ENCODE measurements at places on chromosomes 3 and 15.
A peak's percentile ranks its signal among the peaks of the same experiment; 100 is the strongest.

- DNase-seq = no peak
Measured at GRCh38 chr3:181313335-181313734, 323.8 kb upstream of the DNAJC19 start.

DNA sequence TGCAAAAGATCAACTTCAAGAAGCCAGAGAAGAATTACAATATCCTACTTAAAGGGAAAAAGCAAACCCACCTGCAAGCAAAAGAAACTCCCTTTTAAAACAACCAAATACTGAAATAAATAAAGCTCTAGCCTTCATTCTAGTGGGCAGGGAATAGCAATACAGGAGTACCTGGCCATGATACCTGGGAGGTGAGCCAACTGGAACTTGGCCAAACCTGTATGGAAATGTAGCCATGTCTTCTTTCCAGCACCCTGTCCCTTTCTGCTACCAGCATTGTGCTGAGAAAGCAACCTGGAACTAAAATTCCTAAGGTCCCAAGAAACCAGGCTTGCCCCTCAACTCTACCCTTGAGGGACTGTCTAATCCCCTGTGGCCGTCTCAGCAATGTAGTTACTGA, 530.0 kb downstream of the EPHB1 start:
- no peak for DNase-seq

DNA sequence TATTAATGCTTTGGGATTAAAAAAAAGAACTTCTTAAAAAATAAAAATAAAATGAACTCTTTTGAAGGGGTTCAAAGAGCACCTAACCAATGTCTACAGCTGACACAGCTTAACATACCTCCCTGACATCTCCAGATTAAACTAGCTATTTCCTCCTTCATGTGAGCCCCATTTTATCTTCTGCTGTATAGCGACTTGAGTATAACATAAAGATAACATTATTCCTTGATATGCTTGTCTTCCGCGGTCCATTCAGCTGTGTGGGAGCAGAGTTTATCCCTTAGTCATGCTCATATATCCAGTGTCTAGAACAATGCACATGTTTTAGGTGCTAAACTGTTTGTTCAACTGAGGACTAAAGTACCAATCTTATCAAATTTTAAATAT, 7.8 kb upstream of the CHRM5 start:
- no peak for DNase-seq

DNA sequence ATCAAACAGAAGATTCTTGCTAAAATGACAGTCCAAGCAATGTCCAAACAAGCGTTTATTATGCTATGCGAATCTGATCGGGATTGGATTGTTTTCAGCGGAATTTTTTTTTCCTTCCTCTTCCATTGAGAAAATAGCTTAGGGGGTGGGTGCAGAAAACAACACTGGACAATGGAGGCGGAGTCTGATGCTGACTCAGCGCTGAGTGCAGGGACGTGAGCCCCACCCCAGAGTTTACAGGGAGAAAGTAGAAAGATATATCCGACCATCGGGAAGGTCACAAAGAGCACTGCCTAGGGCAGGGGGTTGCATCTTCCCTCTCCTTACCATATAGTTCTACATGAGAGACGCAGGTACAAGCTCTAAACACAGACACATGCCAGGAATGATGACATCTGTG, 117.0 kb downstream of the FOXP1 start:
- no peak for DNase-seq

GRCh38 chr3:36418296-36418695, 38.0 kb downstream of the STAC start:
- DNase-seq = no peak

DNA sequence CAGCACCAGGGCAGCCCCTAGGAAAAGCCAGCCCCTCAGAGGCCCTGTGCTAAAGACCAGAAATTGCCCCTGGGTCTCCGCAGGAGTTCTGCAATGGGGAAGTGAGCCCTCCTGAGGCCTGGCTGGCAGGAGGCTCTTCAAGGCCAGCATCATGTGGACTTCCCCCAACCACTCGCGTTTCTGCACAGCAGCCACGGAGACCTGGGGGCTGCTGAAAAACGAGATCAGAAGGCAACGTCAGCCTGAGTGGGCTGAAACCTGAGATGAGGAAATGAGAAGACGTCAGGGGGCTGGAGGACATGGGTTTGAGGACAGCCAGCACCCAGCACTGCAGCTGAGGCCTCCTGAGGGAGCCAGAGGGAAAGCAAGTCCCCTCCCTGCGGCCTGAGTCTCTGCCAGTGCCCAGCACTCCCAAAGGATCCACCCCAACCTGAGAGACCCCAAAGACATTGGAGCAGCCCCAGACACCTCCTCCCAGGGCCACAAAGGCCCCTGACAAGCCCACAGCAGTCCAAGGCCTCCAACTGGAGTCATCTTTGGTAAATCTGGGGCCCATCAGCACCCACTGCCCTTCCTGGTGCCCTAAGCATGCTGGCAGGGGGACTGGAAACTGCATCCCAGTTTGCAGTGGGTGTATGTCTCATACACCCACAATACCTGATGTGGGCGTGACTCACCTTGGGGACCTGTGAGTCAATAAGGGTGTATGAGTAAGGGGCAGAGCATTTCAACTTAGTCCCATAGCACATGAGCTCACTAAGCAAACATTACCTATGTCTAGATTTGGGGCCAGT, 29.2 kb upstream of the CYP11A1 start:
- DNase-seq = peak; percentile 84

- DNase-seq = peak; percentile 66
Measured at GRCh38 chr3:128487813-128488635, 5.0 kb downstream of the GATA2 start.

- DNase-seq = peak; percentile 14
Measured at GRCh38 chr3:87167628-87168456, 59.3 kb upstream of the CHMP2B start.

DNA sequence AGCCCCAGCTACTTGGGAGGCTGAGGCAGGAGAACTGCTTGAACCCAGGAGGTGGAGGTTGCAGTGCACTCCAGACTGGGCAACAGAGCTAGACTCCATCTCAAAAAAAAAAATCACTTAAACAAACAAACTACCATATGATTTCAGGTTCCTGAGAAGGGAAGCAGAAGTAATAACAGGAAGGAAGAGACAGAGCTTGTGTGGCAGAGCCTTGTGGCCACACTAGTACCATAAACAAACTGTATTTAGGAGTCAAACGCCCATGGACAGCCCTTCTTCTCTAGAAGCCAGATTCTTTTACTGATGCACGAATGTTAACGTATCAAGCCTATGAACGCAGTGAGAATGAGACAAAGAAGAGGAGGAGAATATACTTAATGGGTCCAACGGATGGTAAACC, 12.0 kb downstream of the MTMR10 start:
- DNase-seq = no peak

DNA sequence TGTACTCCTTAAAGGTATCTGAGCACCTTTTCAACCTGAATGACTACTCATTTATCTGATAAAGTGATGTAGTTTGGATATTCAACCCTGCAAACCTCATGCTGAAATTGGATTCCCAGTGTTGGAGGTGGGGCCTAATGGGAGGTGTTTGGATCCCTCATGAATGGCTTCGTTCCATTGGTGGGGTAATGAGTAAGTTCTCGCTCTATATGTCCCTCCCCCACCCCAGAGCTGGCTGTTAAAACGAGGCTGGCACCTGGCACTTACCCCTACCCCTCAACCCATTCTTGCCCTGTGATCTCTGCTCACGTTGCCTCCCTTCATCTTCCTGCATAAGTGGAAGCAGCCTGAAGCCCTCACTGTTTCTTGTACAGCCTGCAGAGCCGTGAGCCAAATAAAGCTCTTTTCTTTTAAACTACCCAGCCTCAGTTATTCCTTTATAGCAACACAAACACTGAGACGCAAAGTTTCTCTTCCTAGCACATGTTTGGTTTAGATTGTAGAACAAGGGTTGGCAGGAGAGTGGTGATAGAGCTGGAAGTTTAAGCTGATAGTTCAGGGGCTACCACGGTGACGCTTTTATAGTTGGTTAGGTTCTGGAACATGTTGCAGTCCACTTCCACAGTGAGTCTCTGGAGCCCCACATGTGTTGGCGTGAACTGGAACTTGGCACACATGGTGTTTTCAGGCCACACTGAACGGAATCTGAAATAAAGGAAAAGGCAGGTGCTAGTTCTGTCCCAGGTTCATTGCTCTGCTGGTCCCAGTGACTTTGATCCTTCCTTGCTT, 11.8 kb downstream of the CCNDBP1 start:
- DNase-seq = no peak

DNA sequence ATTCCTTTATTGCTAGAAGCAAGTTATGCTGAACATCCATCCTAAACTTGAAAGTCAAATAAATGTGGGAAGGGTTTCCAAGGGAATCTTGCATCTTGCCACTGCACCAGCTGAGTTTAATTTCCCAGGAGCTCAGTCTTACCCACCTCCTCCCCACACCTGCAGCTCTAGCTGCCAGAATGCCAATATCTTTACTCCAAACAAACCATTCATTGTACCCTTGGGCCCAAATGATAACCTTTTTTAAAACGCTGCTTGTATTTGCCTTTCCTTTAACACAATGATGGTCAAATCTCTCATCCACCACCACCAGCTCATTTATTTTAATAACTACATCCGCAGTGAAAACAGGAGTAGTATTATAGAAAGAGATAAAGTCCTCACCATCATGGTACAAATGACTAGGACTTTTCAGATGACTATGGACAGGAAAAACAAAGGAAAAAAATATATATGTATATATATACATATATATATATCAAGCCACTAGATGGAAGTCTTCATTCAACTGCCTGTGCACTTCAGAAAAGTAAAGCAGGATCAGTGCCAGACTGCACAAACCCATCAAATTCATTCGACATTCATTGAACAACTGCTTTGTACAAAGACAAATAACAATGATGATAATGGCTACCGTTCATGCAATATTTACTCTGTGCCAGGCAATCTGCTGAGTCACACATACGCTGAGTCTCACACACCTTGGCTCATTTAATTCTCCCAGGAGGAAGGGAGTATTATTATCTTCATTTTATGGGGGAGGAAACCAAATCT, 44.0 kb downstream of the BFSP2 start:
- no peak for DNase-seq

GRCh38 chr3:154678041-154678654, 248.2 kb upstream of the GPR149 start:
- no peak for DNase-seq

GRCh38 chr3:21062831-21063294, 688.1 kb downstream of the ZNF385D start:
- no peak for DNase-seq

DNA sequence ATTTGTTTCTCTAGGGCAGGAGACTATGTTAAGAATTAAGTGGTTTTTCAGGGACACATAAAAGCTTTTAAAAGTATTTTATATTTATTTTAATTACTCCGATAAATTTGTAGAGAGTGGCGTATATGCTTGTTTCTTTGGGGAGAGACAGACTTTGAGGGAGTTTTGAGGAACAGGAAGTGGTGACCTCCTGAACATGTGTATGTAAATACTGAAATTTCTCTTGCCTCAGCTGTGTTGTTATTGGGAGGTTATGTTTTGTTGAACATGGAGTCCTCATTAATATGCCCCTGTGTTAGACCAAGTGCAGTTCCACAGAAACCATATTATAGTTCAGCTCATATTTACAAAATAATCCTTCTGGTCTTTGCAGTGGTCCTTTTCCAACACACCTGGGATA, 41.8 kb upstream of the UTS2B start:
- no peak for DNase-seq

DNA sequence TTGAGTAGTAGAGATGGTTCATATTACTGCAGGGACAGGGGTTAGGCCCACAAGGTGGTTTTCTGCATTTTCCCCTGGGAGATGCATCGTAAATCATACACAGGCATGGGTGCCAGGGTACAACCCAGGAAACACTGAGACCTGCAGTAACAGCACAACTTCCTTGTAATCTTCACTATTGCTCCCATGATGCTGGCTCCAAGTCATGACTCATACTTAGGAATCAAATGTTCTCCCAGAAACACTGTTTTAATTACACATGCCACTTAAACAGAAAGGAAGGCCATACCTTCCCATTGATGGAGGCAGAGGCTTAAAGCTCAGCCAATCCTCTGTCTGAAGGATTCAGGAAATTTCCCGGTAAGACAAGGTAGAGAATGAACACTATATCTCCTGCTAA, 106.5 kb downstream of the ERC2 start:
- DNase-seq = no peak

DNA sequence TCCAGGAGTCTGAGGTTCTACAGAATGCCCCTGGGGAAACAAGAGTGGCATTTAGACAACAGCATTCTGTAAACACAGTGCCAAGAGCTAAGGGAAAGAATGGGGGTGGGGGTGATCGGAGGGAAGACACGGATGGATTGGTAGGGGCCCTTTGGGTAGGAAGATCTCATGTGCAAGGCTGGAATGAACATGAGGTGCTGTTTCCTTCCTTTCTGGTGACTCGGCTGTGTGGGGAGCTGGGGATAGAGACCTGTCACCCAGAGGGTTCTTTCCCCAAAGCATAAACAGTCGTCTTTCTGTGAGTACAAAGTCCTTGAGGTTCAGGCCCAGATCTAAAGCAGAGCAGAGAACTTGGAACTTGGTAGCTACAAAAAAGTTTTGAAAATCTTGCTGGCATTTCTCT, 11.7 kb downstream of the TPM1 start:
- DNase-seq = no peak

DNA sequence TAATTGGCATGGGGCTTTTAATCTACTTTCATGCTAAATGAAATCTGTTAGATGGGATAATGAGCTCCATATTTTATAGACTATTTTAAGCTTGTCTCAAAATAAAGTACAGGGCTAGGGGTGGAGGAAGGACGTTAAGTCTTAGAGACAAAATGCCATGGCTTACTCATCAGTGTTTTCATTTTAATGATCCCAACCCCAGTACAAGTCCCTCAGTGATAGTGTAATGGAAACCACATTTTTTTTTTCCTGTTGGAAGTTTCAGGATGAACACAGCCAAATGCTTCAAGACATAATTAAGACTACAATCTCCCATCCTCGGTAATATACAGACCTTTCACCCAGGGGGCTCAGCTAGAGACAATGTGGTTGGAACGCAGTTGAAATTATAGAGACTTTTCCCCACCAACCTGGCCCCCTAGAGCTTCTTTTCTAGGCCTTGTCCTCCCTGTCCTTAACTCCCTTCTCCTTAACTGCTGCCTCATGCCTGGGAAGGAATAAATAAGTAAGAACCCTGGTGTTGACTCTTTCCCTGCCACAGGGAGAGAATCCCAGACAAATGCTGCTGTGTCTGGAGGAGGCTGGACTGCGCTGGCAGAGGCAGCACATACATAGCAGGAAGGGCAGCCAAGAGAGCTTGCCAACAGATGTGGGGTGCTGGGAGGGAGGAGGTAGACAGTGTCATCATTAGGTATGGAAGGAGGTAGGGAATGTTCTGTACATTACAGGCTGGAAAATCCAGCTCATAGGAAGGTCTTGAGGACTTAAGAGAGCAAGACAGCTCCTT, 115.4 kb upstream of the ROPN1 start:
- DNase-seq = no peak

- DNase-seq = no peak
Measured at GRCh38 chr3:180911876-180912303, 580 bp upstream of the FXR1 start.
